Pulmonary artery endothelial cell (primary cell): ENCODE measurements at places on chromosomes 16 and 17. TPM values are rescaled to one million over a fixed set of nuclear protein-coding genes. Genes with fewer than 3 reads are reported as not detected.

Gene CBX4
- total RNA-seq, result 7.6 and 8.4 TPM in 2 replicates

Gene MPRIP
- total RNA-seq, result 108 and 164 TPM in 2 replicates

Gene HS3ST3A1
- total RNA-seq, result not detected in 2 replicates

Gene JPT2
- total RNA-seq, result 45.9 and 81.5 TPM in 2 replicates

Gene ZNF213
- total RNA-seq, result 4.8 and 5.0 TPM in 2 replicates

Gene ZNF469
- 0.74 and 1.3 TPM in 2 replicates for total RNA-seq

Gene MT1M
- total RNA-seq, result 3.5 and 8.8 TPM in 2 replicates

Gene ITGAE
- total RNA-seq, result 19.2 and 23.5 TPM in 2 replicates
